ENCODE measurements at places on chromosomes 16 and 17. TPM values are rescaled to one million over a fixed set of nuclear protein-coding genes. Genes with fewer than 3 reads are reported as not detected.

- no peak overlapping the region for H3K27ac ChIP-seq
- no peak for DNase-seq
- H3K4me1 ChIP-seq: no peaks in the 10 kb centered on the region
Observed at GRCh38 chr16:49495596-49496355, 122.2 kb downstream of the C16orf78 start.

DNA sequence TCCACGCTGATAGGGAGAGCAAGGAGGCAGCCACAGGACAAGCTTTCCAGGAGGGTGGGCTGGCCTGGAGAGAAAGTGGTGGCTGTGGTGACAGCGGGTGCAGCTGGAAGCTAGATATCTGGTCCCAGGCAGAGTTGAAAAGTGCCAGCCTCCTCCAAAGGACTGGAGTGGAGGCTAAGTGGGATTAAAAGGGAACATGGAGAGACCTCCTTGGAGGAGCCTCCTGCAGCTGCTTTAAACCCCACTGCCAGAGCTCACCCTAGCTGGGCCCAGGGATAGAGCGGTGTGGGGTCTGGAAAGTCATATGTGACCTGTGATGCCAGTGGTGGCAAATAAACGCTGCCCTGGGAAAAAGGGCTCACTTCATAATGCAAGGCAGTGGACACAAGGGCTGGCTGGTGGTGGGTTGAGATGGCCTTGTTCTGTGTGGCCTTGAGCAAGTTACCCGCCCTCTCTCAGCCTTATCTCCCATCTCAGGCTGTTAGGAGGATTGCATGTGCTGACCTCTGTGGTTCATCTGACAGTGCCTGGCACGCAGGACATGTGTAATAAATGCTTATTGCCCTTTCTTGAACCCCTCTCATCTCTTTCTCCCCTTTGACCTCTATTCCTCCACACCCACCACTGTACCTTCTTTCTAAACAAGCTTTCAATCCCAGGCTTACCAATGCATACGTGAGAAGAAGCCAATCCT lies 61.0 kb upstream of the LGALS9 start:
- no peaks in the 10 kb centered on the region for H3K36me3 ChIP-seq
- peak overlapping the region; percentile 82 for H3K27ac ChIP-seq
- DNase-seq: peak; percentile 73

DNA sequence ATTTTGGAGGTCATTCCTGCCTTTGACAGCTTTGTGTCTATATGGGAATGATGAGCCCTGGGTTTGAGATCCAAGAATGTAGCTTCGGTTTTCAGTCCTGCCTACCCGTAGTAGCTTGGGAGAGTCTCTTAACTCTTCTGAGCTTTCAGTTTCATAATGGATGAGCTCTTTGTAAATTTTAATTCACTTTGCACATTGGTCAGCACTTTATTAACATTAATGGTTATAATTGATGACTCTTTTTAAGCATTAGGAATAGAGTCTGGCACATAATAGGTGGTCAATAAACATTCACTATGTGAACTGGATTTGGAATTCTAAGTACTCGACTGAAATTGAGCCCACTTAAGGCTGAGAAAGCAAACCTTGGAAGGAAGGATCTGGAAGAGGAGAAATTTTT lies 17.3 kb downstream of the GPR139 start:
- no peaks in the 10 kb centered on the region for H3K36me3 ChIP-seq
- no peaks in the 10 kb centered on the region for H3K27me3 ChIP-seq
- H3K4me3 ChIP-seq: no peak overlapping the region
- DNase-seq: no peak
- H3K27ac ChIP-seq: no peak overlapping the region
- no peaks in the 10 kb centered on the region for H3K4me1 ChIP-seq

DNA sequence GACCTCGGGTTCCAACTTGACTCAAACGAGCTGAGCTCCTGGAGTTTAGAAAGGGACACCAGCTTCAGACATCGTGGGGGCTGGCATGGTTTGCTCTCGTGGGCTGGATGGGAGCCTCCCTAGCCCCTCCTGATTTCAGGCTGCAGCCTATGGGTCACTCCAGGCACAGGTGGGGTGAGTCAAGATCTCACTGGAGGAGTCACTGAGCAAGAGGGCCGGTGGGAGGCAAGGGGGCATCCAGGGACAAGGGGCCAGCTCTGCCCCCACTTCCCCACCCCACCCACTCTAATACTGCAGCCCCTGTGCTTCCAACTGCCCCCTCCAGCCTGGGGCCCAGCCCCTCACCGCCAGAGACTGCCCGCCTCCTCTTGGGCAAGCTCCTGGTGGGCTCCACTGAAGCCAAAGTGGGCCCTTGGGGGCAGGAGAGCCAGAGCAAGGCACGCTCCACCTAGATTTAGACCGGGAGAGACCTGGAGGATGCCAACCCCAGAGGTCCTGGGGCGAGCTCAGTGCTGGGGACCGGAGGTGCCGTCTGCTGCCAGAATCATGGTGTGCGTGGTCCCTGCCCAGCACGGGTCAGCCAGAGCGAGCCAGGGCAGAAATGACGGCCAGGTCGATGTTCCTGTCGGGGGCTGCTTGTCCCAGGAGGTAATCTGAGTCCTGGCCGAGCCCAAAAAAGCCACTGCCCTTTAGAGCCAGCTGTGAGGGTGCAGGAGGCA lies 6.4 kb downstream of the SLC16A3 start:
- peaks cover 53% of the 10 kb centered on the region for H3K4me1 ChIP-seq
- H3K36me3 ChIP-seq: peaks cover 18% of the 10 kb centered on the region
- H3K27ac ChIP-seq: peak overlapping the region; percentile 93
- DNase-seq: no peak
- peaks cover under 1% of the 10 kb centered on the region for H3K27me3 ChIP-seq

DNA sequence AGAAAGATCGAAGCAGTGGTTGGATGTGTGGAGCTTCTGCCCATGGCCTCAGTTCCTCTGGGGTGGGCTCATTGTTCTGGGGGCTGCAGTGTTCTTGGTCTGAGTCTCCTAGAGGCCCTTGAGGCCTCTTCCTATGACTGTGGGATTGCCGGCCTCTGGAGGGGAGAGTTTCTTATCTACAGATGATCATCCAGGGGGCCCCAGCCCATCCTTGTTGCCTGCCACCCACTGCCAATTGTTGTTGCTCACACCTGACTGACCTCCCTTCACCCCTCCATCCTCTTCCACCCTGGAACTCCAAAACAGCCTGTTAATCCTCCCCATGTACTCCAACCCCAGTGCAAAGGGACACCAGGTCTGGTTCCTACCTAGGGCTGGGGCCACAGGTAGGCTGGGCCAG lies 5.9 kb downstream of the B3GNT9 start:
- H3K27me3 ChIP-seq: peaks cover 11% of the 10 kb centered on the region
- no peak for DNase-seq
- H3K4me1 ChIP-seq: no peaks in the 10 kb centered on the region
- no peak overlapping the region for H3K4me3 ChIP-seq
- no peak overlapping the region for H3K27ac ChIP-seq

GRCh38 chr16:53131363-53132071 lies 76.7 kb downstream of the CHD9 start:
- no peaks in the 10 kb centered on the region for H3K36me3 ChIP-seq
- H3K27me3 ChIP-seq: no peaks in the 10 kb centered on the region
- H3K4me3 ChIP-seq: peak overlapping the region; percentile 69
- peak; percentile 42 for DNase-seq
- peak overlapping the region; percentile 64 for H3K27ac ChIP-seq
- no peaks in the 10 kb centered on the region for H3K4me1 ChIP-seq

DNA sequence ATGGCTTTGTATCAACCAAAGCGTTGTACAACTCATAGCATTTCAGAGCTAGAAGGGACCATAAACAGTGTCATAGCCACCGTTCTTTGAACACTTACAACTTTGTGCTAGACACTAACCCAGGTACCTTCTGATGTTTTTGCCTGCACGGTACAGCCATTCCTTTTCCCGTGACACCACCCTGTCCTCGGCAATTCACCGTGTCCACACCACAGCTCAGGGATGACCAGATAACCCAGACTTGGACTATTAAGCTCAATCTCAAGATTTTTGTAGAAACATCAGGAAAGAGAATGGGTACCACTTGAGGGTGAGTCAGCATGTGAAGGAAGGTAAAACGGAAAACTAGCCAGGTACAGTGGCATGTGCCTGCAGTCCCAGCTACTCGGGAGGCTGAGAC lies 9.8 kb upstream of the CBFB start:
- H3K27me3 ChIP-seq: peaks cover 16% of the 10 kb centered on the region
- H3K36me3 ChIP-seq: no peaks in the 10 kb centered on the region
- no peak overlapping the region for H3K27ac ChIP-seq

- H3K36me3 ChIP-seq: peaks cover 5% of the 10 kb centered on the region
- no peak overlapping the region for H3K4me3 ChIP-seq
- DNase-seq: no peak
- no peak overlapping the region for H3K27ac ChIP-seq
Observed at GRCh38 chr16:29876217-29876593, 13.2 kb upstream of the CDIPT start.

DNA sequence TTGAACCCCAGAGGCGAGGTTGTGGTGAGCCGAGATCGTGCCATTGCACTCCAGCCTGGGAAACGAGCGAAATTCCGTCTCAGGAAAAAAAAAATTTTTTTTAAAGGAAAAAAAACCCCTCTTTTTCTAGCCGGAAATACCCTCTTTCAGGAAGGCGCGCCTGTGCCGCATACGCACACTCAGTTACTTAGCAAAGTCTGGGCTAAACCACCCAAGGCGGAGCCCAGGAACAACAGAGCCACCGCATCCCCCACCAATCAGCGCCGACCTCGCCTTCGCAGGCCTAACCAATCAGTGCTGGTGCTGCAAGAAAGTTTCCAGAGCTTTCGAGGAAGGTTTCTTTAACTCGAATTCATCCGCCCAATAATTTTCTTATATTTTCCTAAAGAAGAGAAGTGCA lies 510.4 kb downstream of the KCNJ18 start:
- H3K4me1 ChIP-seq: no peaks in the 10 kb centered on the region
- no peaks in the 10 kb centered on the region for H3K36me3 ChIP-seq
- no peak for DNase-seq
- H3K4me3 ChIP-seq: no peak overlapping the region
- no peak overlapping the region for H3K27ac ChIP-seq

DNA sequence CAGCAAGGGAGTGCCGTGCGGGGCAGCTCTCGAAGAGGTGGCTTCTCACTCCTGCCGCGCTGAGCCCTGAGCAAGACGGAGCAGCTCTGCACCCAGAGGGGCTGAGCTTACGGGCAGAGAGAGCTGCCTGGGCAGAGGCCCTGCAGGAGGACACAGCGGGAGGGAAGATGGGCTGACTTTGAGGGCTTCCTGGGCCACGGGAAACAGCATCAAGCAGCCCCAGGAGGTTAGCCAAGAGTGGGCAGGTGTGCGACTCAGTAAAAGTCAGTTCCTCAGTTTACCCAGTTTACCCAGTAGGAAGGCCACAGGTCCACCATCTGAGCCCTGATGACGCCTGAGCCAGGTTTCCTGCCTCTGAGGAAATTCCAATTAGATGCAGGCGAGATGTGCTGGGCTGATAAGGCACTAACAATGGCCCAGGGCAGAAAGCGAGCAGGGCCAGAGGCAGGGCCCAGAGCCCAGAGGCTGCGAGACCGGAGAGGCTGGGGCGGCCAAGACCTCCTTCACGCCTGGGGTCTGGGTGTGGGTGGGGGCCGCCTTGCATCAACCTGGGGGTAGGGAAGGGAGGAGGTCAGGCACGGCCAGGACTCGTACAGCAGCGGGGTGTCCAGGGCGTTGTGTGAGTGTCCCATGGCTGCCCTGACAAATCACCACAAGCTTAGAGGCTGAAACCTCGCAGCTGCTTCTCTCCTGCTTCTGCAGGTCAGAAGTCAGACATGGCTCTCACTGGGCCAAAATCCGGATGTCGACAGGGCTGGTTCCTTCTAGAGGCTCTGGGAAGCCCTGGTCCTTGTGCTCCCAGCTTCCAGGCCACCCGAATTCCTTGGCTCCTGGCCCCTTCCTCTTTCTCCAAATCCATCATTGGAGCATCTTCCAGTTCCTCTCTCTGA lies 32.0 kb upstream of the CIBAR2 start:
- DNase-seq: no peak
- no peaks in the 10 kb centered on the region for H3K27me3 ChIP-seq
- no peak overlapping the region for H3K27ac ChIP-seq
- H3K36me3 ChIP-seq: no peaks in the 10 kb centered on the region

Gene SPPL2C
- polyA plus RNA-seq: not detected

DNA sequence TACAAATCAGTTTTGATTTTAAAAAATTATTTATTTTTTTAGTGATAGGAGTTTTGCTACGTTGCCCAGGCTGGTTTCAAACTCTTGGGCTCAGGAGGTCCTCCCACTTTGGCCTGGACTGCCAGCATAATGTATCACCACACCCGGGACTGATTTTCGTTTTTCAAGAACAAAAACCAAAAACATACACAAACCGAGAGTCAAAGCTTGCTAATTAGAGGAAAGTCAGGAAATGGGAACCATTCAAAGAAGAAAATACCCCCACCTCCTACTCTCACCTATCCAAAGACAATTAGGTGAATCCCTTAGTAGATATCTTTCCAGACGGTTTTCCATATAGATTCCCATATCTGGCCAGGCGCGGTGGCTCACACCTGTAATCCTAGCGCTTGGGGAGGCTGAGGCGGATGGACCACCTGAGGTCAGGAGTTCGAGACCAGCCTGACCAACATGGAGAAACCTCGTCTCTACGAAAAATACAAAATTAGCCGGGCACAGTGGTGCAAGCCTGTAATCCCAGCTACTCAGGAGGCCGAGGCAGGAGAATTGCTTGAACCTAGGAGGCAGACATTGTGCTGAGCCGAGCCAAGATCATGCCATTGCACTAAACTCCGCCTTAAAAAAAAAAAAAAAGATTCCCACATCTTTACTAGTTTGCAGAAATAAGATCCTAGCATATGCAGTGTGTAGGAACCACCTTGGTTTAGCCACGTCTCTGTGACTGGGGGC lies 883 bp upstream of the SPN start:
- no peak for DNase-seq
- no peaks in the 10 kb centered on the region for H3K36me3 ChIP-seq
- no peak overlapping the region for H3K4me3 ChIP-seq
- H3K27me3 ChIP-seq: no peaks in the 10 kb centered on the region

Gene SMIM36
- polyA plus RNA-seq: not detected

DNA sequence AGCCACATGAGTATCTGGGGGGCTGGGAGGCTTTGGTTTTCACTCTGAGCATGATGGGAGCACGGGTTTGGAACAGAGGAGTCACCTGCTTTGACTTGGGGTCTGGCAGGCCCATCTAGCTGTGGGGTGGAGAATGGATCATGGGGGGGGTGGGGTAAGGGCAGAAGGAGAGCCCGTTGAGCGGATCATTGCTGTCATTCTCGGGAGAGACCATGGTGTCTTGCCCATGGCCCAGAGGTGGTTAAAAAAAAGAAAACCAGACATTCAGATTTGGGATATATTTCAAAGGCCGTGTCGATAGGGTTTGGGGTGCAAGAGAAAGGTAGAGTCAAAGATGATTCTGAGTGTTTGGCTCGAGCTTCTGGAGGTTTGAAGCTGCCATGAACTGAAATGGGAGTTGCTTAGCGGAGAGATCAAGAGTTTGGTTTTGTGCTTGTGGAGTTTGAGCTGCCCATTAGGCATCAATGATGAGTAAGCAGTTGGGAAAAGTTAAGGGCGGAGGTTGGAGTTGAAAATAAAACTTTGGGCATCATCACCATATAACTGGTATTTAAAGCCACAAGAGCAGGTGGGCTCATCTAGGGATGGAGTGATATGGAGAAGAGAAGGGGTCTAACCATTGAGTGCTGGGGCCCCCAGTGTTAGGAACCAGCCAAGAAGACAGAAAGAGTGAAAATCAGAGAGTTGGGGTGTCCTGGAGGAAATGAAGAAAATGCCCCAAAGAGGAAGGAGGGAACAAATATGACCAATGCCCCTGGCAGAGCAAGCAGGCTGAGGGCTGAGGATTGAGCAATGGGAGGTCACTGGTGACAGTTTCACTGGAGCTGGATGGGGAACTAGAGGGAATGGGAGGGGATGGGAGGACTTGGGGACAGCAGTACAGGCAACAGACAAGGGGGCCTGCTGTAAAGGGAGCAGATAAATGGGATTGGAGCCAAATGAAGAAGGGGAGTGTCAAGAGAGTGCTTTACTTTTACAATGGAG lies 1.9 kb downstream of the NOD2 start:
- no peaks in the 10 kb centered on the region for H3K36me3 ChIP-seq
- no peak for DNase-seq
- no peak overlapping the region for H3K27ac ChIP-seq
